ENCODE measurements at places on chromosomes 11 and 22. TPM values are rescaled to one million over a fixed set of nuclear protein-coding genes. Genes with fewer than 3 reads are reported as not detected.

- peak; percentile 95 for DNase-seq
Observed at GRCh38 chr11:131889146-131889577, 518.7 kb downstream of the NTM start.

GRCh38 chr11:19697721-19698121, 14.9 kb upstream of the NAV2 start:
- DNase-seq, result no peak

GRCh38 chr11:46639197-46639839, 22.0 kb downstream of the ATG13 start:
- DNase-seq, result peak; percentile 37

- DNase-seq, result no peak
Observed at GRCh38 chr11:124446916-124447315, 1.4 kb upstream of the OR8B8 start.

DNA sequence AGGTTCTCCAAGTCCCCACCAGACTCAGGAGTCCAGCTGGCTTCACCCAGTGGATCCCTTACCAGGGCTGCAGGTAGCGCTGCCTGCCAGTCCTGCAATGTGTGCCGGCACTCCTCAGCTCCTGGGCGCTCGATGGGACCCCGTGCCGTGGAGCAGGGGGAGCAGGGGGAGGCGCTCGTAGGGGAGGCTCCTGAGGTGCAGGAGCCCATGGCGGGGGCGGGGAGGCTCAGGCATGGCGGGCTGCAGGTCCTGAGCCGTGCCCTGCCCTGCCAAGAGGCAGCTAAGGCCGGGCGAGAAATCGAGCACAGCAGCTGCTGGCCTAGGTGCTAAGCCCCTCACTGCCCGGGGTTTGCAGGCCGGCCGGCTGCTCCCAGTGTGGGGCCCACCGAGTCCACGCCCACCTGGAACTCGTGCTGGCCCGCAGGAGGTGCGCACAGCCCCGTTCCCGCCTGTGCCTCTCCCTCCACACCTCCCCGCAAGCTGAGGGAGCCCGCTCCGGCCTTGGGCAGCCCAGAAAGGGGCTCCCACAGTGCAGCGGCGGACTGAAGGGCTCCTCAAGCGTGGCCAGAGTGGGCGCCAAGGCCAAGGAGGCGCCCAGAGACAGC, 792.9 kb upstream of the CCDC179 start:
- no peak for DNase-seq

DNA sequence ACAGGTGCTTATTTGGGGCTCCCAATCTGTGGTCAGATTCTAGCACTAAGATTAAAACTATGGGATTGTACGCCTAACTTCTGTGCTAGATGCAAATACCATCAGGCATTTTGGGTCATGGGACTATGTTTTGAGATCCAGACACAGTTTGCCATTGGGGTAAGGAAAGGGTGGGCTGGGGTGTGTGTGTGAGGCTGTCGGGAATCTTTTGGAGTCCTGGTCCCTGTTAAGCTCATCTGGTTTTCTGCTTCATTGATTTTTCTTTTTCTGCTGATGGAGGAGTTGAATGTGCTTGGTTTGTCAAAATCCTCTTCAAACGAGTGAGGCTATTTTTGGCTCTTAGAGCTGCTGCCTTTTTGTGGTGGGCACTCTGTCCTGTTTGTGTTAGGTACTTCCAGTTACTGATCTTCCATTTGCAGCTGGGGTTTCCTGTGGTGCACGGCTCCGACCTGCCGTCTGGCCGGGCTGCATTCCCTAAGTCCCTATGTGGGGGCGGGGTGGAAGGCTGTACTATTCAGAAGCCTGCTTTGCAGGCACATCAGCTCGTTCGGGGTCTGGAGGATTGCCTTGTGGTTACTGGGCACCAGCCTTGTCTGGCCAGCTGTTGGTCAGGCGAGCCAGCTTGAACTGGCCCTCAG, 2.9 kb downstream of the BCR start:
- DNase-seq, result peak; percentile 49

Gene MRGPRE
- total RNA-seq, result not detected

- DNase-seq, result peak; percentile 39
Observed at GRCh38 chr11:95512177-95512576, 277.4 kb downstream of the FAM76B start.

GRCh38 chr22:27462190-27462589, 339.4 kb downstream of the MN1 start:
- DNase-seq, result no peak

GRCh38 chr11:117095284-117096161, 2.7 kb downstream of the SIK3 start:
- no peak for DNase-seq

Gene SMCO4
- total RNA-seq, result 27.5 TPM

Gene AIP
- total RNA-seq, result 78.5 TPM

DNA sequence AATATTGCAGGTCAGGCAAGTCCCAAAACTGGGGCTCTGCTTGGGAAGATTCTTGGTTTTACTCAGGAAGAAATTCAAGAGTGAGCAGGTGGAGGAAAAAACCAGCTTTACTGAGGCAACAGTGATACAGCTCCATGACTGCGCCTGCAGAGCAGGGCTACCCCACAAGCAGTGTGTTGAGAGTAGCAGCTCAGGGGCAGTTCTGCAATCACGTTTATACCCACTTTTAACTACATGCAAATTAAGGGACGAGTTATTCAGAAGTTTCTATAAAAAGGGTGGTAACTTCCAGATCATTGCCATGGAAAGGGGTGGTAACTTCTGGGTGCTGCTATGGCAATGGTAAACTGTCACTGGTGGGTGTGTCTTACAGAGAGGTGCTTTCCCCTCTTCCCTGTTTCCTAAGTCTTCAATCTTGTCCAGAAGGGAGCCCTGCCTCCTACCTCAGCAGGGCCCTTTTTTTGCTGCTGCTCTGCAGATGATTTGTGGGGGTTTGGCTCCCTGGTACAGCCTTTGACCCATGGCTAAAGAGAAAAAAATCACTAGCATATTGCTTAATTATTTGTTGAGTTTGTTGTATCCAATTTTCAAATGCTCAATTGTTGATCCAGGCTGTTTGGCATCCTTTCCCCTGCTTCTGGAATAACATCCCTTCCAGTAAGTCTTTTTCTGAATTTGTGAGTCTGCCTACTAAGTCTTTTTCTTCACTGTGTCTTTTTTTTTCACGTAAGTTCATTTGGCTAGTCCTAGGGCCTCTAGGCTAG, 30.0 kb upstream of the ME3 start:
- DNase-seq, result no peak

- no peak for DNase-seq
Observed at GRCh38 chr11:48083421-48083820, 103.1 kb downstream of the PTPRJ start.

Gene DUSP8
- total RNA-seq, result 0.69 TPM

Gene C11orf42
- not detected for total RNA-seq

- DNase-seq, result no peak
Observed at GRCh38 chr11:61168800-61169199, 7.6 kb upstream of the VPS37C start.

Gene ACTN3
- not detected for total RNA-seq

DNA sequence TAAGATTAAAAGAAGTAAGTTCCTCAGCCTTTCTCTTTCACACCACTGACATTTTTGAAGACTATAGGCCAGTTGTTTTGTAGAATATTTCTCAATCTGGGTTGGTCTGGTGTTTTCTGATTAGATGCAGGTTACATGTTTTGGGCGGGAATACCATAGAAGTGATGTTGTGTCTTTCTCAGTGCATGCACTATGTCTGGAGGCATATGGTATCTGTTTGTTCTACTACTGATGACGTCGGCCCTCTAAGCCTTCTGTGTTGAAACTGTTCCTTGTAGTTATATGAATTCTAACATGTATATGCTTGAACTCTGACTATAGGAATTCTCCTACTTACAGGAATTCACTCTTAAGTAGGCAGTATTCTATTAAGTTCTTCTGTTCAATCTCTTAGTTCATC, 21.6 kb downstream of the ZFTA start:
- DNase-seq, result no peak

DNA sequence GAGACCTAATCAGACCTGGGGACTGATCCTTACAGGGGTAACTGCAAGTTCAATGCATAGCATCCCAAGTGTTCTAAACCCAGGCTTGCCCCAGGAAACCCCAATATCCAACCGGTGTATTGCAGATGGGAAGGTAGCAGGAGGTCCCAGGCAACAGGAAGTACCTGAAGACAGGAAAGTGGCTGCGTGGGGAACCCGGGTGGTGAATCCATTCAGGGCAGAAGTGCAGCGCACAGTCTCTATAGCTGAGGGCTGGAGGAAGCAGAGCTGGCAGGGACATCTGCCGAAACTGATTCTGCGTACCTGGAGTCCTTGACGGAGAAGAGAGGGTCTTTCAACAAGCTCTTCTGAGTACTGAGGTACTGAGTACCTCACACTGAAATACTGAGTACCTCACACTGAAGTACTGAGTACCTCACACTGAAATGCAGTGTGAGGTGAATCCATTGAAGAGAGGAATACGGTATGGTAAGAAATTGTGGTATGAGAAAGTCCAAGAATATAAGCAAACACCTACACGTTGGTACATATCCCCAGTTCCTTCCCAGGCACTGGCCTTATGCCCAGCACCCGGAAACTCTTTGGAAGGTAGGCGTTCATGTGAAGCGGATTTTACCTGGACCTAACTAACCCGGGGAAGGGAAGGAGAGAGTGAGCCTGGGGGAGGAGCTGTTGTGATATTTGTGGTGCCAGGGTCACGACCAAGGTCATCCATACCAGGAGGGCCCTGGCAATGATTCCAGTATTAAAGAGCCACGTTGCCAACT, 20.1 kb downstream of the SCN4B start:
- DNase-seq, result no peak

- no peak for DNase-seq
Observed at GRCh38 chr22:41920271-41920976, 5.5 kb upstream of the SHISA8 start.
